ENCODE measurements at places on chromosomes 13 and 19. TPM values are rescaled to one million over a fixed set of nuclear protein-coding genes. Genes with fewer than 3 reads are reported as not detected.

CD177 gene
- polyA plus RNA-seq, result 0.14 TPM

PDX1 gene
- 26.1 TPM for polyA plus RNA-seq

FFAR3 gene
- 1.5 TPM for polyA plus RNA-seq

NOVA2 gene
- 2.6 TPM for polyA plus RNA-seq

ELANE gene
- polyA plus RNA-seq, result 0.19 TPM

ZBTB32 gene
- not detected for polyA plus RNA-seq

ZNF600 gene
- polyA plus RNA-seq, result 17.4 TPM

ZNF587 gene
- 28.2 TPM for polyA plus RNA-seq

All from pancreas (tissue), 10 donors.